ENCODE measurements at places on chromosomes 6 and 20.

GRCh38 chr6:73017476-73017875 is 207.8 kb downstream of the KHDC1L start:
- DNase-seq: no peak

DNA sequence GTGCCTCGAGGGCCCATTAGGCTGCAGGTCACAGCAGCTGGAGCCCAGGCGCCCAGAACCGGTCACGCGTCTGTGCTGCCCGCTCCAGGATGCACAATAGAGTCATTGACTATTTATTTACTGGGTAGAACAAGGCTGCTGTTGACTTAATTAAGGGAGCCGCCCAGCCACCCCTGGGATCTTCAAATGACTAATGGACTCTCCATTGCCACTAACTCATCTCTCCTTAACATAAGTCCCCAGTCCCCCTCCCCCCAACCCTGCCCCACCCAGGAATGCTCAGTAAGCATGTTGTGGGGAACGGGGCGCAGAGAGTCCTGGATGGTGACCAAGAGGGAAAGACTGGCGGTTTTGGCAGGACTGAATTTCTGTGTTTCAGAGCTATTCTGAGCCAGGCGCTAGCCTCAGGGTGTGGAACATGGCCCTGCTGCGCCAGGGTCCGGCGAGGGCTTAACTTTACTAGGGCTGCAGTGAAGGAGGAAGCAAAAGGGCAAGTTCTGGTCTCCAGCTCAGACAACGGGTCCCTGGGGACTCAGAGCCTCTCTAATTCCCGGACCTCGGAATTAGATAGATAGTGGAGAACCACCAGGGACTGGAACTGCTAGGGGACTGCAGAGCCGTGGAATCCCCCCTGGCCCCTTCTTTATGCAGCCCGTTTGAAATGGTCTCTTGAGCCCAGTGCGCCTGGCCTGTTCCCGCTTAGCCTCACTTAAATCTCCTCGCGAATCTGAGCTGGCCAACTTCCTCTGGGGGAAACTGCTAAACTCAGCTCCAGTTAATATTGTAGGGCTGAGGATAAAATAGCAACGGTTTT is 1.5 kb upstream of the GRIK2 start:
- no peak for DNase-seq

DNA sequence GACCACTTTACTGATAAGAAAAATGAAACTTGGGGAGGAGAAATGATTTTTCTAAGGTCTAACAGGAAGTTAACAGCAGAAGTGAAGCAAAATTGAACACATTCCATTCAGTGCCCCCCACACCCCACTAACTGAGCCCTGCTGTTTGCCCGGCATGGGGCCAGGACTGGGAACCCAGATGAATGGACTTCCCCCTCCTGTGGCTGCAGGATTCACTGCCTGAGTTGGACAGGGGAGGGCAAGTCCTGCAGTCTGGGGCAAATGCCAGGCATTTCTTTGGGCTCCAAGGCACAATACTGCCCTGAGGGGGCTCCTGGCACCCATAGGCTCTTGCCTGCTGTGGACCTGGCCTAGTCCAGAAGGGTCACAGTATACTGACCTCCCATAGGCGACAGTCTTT is 28.3 kb downstream of the FYN start:
- DNase-seq: no peak

- no peak for DNase-seq
Measured at GRCh38 chr20:62178316-62179161, 4.3 kb upstream of the MTG2 start.

- DNase-seq: no peak
Measured at GRCh38 chr6:451847-452246, 60.3 kb downstream of the IRF4 start.

- peak; percentile 27 for DNase-seq
Measured at GRCh38 chr6:158538741-158539140, 21.1 kb upstream of the TMEM181 start.

GRCh38 chr6:44837255-44837654 is 449.7 kb downstream of the CDC5L start:
- DNase-seq: no peak

DNA sequence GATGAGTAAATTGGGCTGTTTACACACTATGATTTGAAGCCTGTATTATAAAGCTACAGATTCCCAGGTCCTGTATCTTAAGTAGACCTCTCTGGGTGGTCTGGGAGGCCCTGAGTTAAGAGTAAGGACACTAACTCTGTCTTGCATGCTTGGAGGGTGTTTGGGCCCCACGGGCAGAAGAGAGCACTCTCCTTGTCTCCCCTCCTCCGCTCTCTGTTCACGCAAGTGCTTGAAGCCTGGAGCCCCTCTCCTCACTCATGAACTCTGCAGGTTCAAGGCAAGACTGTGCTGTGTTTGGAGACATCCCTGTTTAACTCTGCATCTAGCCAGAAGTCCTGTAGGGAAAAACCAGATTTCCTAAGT is 154.0 kb downstream of the ZDHHC14 start:
- no peak for DNase-seq

GRCh38 chr6:151027295-151027747 is 161.8 kb downstream of the MTHFD1L start:
- DNase-seq: no peak

DNA sequence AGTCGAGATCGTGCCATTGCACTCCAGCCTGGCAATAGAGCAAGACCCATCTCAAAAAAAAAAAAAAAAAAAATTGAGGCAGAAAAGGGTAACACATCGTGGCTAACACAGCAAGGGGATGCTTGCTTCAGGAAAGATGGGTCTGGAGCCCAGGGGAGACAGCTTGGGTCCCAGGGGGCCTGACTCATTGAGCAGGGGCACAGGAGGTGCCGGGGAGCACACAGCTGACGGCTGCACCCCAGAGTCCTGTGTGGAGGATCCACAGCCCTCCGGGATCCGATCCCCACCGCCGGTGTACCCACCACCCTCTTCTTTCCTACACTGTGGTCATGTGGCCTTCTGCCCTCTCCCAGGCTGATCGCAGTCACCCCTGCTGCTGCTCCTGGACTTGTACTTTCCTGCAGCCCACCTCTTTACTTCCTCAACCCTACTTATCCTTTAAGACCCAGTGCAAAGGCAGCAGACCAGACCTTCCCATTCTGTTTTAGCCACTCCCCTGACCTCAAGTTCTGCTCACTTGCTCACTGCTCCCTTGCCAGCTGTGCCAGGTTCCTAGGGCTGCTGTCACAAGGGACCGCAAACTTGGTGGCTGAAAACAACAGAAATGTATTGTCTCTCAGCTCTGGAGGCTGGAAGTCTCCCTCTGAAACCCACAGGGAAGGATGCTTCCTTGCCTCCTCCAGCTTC is 17.6 kb upstream of the EZR start:
- no peak for DNase-seq

GRCh38 chr20:44411020-44411756 is 55.7 kb downstream of the HNF4A start:
- no peak for DNase-seq

- no peak for DNase-seq
Measured at GRCh38 chr6:3147914-3148757, 9.2 kb downstream of the TUBB2A start.

DNA sequence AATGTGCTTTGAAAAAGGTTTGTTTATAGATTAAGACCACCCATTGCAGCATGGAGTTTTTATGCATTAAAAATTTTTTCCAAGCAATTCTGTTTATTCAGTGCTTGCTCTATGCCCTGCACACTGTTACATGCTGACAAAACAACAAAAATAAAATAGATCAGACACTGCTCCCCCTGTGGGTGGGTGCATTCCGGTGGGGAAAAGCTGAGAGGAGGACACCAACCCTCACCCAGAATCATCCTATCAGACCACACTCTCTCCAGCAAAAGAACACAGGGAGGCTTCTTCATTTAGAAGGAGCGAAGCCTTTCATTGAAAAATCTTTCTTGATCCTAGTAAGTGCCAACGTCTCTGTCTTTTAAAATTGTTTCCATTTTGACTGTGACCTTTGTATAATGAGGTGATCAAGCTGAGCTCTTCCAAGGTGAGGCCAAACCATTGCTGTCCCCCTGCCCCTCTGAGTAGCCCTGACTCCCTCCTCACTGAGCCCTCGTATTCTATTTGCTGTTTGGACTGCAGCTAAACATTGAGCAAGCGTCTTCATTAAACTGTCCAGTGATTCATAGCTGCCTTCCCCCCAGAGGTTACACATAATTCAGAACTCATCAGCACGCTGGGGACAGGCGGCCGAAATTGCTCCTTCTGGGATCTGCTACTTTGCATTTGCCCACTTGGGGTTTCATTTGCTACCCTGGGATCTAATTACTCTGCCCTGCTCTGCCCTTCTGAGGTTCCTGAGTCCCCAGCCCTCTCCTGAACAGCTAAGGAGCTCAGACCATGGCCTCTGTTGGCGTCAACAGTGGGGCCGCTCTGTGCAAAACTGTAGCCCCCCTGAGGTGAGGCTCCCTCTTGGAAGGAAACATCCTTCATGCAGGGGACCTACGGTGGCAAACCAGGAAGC is 102.4 kb downstream of the F13A1 start:
- DNase-seq: no peak

GRCh38 chr6:34930221-34930620 is 41.2 kb downstream of the ANKS1A start:
- DNase-seq: no peak

DNA sequence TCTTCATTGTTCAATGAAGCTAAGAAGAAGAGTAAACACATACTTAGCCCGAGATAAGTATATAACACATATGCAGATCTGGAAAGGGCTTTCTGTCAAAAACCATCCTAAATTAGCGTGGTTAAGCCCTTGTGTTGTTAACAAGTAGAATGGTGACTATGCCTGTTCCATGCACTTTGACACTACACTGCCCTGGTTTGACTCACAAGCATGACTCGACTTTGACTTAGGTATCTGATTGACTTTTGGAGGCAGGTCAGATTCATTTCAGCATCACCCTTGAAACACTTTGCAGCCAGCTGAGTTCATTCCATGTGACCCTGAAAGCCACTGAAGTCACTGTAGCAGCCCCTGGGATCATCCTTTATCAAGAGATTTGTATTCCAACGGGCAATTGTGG is 239.8 kb downstream of the TBX18 start:
- DNase-seq: no peak

DNA sequence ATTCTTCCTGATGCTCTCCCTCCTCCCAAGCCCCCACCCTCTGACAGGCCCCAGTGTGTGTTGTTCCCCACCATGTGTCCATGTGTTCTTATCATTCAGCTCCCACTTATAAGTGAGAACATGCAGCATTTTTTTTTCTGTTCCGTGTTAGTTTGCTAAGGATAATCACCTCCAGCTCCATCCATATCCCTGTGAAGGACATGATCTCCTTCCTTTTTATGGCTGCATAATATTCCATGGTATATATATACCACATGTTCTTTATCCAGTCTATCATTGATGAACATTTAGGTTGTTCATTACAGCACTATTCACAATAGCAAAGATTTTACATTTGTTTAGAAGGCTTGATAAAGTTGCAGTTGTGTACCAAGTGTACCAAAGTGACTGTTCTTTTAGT is 57.9 kb downstream of the KCNS1 start:
- DNase-seq: no peak

GRCh38 chr6:27874016-27874415 is 38.2 kb downstream of the OR2B2 start:
- no peak for DNase-seq

DNA sequence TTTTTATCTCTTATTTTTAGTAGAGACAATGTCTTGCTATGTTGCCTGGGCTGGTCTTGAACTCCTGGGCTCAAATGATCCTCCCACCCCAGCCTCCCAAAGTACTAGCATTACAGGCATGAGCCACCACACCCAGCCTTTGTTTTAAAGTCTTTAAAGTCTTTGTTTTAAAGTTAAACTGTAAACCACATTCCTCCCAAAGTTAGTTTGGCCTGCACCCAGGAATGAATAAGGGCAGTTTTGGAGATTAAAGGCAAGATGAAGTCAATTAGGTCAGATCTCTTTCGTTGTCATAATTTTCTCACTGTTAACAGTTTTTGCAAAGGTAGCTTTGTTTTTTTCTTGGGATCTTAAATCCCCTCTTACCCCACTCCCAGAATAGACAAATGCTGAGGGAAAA is 63.8 kb downstream of the UBR2 start:
- DNase-seq: no peak

DNA sequence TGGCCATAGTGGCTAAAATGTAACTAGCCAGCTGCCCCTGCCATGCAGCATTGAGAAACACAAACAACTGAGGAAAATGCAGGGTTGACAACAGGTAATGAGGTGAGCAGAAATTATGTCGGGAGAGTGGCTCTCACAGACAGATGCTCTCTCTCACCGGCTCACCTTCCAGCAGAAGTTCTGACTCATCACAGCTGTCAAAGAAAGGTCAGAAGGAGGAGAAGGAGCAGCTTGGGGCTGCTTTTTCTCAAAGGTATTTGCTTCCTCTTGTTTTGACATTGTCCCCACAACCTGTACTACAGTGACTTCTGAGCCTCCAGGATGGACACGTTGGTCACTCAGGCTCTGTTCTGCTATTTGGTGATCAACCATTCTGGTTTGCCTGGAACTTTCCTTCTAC is 190.5 kb upstream of the HEY2 start:
- DNase-seq: no peak

DNA sequence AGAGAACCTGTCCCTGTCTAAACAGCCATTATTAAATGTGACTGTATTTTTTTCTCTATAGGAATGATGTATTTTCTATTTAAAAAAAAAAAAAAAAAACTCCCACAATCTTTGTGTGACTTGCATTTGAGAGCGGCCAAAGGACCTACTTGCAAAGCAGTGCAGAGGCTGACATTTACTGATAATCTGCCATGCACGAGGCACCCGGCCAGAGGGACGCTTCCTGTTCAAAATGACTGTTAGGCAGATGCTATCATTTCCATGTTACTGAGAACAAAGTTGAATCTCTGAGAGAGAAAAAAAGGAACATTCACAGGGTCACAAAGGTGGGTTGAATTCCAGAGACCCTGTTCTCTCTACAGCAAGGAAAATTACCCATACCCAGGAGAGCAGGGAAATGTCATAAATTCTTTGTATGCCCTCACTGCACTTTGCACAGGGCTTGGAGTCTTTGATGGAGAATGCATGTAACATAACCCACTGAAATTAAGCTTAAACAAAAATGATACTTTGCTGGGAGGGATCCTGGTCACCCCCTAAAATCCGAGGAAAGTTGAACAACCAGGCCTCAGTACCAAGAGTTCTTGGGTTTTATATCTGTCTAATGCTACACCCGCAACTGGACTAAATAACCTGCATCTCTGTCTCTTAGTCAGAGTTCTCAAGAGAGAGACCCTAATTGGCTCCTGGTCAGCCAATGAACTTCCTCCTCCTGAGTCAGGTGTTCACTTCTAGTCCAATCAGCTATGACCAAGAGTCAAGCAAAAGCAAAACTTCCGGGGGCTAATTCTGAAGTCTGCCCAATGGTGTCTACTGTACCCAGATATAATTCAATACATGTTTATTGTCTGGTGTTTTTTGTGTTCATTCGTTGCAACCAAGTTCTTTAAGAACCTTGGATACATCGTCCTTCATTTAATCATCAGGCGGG is 61.2 kb downstream of the GCLC start:
- no peak for DNase-seq

DNA sequence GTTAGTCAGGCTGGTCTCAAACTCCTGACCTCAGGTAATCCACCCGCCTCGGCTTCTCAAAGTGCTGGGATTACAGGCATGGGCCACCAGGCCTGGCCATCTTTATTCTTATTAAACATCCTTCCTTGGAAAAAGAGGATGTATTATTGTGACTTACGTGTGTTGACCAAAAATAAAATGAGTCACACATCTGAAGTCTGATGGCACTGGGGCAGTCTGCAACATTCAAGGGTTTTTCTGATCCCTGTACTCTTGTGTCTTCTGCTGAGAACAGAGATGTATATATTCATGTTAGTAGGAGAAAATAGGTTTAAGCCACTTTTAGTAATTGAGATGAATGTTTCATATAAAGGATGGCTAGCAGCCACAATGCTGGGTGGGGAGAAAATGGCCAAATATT is 129.9 kb upstream of the RIPOR2 start:
- no peak for DNase-seq
